Fibroblast of skin of left biceps (primary cell): ENCODE measurements at places on chromosomes 2 and 18.
A peak's percentile ranks its signal among the peaks of the same experiment; 100 is the strongest.

GRCh38 chr2:75647771-75648170 is 1.2 kb downstream of the MRPL19 start:
- DNase-seq = no peak

- DNase-seq = no peak
These were observed 506 bp downstream of the BMPR2 start for GRCh38 chr2:202376460-202377206.

DNA sequence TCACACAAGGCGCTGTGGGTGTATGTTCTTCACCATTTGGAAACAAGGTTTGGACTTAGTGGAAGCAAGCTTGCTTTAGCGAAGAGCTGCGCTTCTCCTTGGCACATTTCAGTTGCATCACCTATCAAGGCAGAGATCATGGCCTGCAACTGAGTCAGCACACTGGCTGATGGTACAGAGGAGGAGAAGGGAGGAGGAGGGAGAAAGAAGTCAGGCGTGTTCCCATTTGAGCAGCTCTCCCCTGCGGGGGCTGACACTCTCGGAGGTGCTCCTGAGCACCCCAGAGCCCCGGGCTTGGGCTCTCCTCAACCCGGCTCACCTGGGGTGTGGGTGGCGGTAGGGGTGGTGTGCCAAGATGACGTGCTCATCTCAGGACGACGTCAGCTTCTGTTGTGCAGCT is 6.0 kb upstream of the SERPINB5 start:
- no peak for DNase-seq

GRCh38 chr2:159185401-159186130 is 100.9 kb downstream of the WDSUB1 start:
- no peak for DNase-seq

DNA sequence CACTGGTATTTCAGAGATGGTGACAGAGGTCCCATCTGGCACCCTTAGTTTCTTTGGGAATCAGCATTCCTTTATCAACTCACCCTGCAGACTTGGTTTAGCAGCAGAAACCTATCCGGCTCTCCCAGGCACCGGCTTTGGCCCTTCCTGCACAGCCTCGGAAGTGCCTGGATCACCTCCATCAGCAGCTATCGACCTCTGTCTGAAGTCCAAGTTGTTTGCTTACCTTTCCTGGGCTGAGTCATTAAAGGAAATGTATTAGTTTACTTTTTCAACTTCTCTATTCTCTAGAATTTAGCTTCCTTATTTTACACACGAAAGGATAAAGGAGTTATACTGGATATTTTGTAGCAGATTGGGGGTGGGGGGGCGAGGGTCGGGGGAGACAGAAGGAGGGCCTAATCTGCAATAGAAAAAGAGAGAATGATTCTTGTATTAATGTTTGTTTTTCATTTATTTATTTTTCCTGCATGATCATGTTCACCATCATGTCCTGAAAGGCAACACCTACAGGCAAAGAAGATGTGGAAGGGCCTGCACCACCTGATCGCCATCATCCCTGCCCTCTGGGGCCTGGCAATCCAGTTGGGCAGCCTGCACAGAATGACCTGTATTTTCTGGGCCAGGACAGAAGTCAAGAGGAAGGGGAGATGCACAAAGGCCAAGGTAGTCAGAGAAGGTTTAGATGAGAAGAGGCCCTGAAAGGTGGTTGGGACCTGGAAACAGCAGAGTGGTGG is 22.1 kb upstream of the MAT2A start:
- no peak for DNase-seq

- no peak for DNase-seq
These were observed 466.0 kb downstream of the PTH2R start for GRCh38 chr2:208872591-208872990.

GRCh38 chr2:189024901-189025618 is 50.9 kb downstream of the COL3A1 start:
- no peak for DNase-seq

GRCh38 chr2:37838541-37839167 is 86.4 kb upstream of the RMDN2 start:
- no peak for DNase-seq

DNA sequence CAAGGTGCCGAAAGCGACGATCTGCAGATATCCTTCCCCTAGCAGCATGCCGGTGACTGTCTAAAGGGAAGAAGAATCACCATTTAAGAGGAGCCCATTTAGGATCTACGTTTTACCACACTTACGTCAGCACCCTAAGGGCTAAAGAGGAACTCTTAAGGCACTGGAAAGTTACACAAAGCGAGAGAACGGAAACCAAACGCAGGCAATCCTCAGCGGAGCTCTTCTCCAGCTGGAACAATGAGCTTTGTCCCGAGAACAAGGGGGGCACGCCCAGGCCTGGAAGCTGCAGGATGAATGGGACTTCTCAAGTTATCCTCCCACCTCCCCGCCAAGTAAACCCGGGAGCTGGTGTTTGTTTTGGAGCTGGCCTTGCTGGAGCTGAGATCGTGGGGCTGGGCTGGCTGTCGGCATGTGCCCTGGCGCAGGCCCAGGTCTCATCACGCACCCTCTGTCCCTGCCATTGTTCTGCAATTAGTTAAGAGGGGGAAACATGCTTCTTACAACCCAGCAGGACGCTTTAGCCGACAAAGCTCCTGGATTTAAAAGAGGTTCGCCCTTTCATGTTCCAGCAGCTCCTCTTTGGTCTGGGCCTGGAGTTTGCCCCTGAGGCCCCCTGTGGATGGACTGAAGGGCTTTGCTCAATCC is 36.4 kb downstream of the PXDN start:
- DNase-seq = peak; percentile 67

GRCh38 chr2:41949883-41950665 is 97.7 kb upstream of the PKDCC start:
- no peak for DNase-seq

DNA sequence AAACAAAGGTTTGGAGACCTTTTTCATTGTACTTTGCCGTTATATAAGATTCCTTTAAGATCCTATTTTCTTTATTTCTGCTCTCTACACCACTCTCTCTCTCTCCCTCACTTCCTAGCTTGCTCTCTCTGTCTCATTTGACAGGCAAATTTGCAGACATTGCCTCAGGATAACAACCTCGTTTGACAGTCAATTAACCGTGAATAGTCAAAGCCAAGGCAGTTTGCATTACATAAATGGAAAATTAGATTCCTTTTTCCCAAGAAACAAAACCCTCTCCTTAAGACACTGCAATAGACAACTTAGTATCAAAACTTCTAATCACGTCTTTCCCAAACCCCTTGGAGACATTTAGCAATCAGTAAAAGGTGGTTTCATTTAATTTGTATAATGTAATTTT is 7.4 kb downstream of the SKOR2 start:
- no peak for DNase-seq

GRCh38 chr2:135074216-135074615 is 22.1 kb downstream of the RAB3GAP1 start:
- DNase-seq = no peak

GRCh38 chr2:42195559-42195958 is 26.4 kb downstream of the EML4 start:
- peak; percentile 47 for DNase-seq

- no peak for DNase-seq
These were observed 25.1 kb downstream of the THNSL2 start for GRCh38 chr2:88195246-88195645.

- no peak for DNase-seq
These were observed at the start of gene SH3RF3 for GRCh38 chr2:109128616-109129355. TSS of gene SH3RF3 (plus strand) at chr2:109129205.

DNA sequence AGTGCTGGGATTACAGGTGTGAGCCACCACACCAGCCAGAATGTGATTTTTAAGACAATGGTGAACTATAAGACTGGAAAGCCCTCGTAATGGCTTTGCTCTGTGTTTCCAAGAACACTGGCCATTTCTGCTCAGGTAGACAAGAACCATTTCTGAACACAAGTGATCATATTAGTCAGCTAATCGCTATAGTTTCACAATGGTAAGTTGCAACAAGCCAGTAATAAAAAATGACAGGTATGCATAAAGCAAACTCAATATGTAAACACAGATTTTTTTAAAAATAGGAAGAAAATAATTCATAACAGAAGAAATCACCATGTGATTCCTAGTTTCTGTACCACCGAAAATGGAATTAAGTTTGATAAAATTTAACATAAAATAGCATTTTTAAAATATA is 166.5 kb downstream of the THADA start:
- DNase-seq = no peak

DNA sequence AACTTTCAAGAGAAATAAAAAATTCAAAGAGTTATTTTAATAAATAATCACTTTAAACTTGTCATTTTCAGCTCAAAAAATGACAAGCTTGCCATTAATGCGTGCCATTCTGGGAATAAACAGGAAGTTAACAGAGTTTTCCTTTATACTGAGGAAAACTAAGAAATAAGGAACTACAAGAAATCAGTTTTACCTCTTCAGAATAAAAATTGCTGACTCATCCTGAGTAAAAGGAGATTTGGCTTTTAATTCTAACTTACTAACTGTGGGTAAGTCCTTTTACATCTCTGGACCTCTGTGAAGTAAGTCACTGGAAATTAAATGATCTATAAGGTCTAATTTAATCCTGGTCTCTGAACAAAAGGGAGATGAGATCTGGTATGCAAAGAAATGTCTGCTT is 16.1 kb downstream of the CEBPZ start:
- DNase-seq = no peak

GRCh38 chr2:61786876-61787275 is 67.0 kb downstream of the FAM161A start:
- no peak for DNase-seq
